Right lobe of liver (tissue), 6 donors: ENCODE measurements at places on chromosomes 5 and 9.
A peak's percentile ranks its signal among the peaks of the same experiment; 100 is the strongest.

DNA sequence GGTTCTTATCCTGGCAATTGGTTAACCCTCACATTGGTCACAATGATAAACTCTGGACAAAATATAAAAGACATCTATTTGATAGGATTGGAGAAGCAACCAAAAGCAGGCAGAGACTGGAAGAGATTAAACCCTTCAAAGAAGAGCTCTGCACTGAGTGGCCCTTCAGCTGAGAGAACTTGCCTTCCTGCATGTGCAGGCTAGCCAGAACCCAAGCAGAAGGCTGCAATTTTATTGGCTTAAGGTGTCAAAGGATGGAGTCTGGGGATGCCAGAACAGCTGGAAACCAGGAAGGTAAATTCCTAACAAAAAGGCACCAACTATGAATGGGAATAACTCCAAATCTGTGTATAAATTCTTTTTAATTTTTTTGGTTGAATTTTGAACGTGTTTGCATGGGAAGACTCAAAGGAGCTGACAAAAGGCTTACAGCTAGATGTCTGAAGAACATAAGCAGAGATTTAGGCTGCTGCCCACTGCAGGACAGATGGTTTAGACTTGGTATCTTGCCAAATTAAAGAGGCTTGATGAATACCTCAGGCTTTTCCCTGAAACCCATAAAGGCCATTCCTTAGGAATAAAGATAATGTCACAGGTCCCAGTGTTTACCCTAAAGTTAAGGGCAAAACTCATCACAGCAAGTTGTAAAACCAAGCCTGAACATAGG is 66.3 kb downstream of the NR2F1 start:
- DNase-seq, result no peak

DNA sequence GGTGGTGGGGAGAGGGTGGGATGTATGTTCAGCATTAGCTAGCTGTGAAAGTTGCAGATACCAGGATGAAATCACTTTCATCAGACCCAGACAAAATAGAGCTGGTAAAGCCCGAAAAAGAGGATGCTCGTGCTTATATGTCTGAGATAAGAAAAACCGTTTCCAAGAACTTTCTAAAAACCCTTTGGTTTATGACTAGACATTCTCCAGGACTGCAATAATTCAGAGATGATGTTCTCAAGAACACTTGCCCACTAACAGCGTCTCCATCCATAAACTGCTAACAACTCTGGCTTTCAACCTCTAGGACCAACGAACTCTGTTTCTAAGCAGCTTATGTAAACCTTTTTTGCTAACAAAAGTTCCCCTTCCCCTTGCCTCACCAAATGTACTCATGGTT is 8.4 kb upstream of the AMACR start:
- DNase-seq, result no peak

- no peak for DNase-seq
Observed at GRCh38 chr9:88174324-88174723, 36.0 kb upstream of the SPATA31C2 start.

DNA sequence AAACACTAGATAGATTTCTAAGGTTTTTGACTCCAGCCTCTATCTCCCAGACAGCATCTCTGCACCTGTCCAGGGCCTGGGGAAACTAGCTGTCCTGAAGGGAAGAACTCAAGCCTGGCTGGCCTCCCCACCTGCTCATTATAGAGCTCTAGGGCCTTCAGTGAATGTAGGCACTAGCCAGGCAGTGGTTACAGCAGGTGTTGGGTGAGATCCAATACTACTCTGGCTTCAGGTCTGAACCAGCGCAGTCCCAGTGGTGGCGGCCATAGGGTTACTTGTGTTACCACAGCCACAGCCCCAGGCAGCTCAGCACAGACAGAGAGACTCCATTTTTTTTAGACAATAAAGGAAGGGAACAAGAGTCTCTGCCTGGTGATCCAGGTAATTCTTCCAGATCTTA is 449.2 kb downstream of the IRX1 start:
- no peak for DNase-seq

DNA sequence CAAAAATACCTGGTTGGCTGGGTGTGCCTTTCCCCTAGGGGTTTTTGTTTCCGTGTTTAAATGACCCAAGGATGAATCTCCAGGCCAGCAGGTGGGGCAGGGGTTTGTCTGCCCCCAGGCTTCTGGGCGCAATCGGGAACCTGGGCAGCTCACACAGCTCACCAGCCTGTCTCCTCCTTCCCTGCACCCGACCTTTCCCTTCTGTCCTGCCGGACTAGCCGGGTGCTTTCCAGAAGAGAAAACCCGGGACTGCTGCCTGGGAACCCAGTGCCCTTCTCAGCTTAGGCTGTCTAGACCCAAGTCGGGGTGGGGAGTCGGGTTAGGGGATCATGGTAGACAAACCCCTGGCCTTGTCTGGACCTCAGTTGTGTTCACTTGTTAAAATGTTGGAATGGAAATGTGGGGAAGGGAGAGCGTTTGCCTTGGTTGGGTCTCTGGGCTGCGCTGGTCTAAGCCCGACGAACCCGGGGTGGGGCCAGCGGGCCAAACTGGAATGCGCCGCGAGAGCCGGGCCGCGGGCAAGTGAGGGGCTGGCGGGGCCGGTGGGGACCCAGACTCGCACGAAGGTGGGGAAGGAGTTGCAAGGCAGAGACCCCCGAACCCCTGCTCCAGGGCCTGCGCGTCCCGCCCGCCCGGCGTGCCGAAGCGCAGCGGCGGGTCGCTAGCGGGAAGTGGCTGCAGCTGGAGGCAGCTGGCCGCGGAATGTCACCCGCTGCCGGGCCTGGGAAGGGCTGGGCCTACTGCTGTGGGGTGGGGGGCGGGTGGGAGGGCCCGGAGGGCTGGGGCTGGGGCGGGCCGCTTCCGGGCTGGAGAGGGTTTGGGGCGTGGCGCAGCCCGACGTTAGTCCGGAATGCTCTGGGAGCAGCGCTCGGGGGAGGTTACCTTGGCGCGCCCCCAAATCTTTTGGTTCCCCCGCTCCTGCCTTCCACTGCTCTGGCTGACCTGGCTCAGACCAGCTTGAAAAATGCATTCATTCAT is 84.6 kb downstream of the DAB2IP start:
- DNase-seq, result peak; percentile 55

- DNase-seq, result no peak
Observed at GRCh38 chr5:125928663-125929062, 494.5 kb upstream of the GRAMD2B start.

DNA sequence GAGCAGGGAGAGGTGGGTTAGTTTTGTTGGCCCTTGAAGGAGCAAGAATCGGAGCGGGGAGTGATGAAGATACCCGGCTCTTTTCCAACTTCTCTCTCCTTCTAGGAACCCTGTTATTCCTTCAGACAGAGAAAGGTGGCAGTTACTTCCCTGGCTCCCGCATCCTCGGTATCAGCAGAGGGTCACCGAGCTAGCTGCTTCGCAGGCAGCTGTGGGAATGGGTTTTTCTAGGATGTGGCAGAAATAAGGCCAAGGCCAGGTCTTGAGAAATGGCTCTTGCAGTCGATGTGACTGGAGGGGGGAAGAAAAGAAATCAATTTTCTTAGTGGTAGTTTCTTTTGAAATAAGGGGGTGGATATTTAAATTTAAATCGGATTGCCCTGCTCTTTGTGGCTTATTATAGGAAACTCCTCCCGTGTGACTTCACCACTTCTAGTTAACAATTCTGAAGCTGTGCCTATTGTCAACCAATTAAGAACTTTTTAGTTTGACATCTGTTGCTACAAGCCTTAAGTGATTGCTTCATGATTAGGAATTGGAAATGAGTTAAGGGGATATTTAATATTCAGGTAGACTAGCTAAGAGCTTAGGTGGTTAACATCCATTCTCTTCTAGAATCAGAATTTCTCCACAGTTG is 1.4 kb downstream of the SAP30L start:
- DNase-seq, result no peak

DNA sequence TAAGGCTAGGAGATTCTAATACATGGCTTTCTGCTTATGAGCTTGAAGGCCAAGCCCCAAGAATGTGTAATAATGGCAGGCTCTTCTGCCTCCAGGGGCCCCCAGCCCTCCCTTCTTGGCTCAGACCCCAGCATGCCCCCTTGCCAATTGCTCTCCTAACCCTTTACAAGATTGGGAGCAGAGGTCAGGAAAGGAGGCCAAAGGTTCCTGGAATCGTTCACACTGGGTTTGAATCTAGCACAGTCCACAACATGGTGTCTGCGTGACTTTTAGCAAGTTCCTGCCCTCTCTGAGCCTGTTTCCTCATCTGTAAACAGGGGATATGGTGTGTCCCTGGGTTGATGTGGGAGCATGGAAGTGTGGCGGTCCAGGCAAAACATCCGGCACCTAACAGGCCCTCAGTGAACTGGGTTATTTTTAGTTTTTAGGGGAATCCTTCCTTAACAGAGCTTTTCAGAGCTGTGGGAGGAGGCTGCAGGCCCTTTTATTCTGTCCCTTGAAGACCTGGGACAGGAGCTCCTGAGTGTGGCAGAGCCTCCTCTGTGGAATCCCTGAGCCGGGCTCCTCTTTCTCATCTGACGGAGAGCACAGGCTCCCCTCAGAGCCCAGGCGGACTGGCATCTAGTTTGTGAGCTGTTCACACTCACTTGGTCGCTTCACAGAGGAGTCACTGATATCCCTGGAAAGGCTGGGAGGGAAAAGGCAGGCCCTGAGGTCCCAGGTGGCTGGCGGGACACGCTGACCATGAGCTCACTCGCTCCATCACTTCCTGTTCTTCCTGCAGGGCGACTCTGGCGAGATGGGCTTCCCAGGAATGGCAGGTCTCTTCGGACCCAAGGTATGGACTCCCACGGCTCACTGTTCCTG is 23.4 kb upstream of the ORM1 start:
- DNase-seq, result no peak

GRCh38 chr9:72130321-72130720 is 18.9 kb upstream of the GDA start:
- no peak for DNase-seq

DNA sequence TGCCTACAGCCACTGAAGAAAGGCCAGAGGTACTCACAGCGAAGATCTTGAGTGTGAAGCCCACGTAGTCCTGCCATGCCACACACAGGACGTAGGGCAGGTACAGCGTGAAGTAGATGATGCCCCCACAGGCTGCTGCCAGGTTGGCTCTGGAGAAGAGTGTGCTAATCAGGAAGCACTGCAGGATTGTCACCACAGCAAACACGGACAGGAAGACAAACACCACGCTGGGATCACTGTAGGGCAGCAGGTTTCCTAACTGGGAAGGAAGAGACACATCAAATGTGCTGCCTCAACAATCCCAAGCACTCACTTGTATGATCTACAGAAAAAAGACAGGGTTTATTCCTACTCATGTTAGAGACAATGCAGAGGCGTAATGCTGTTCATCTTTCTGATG is 63.0 kb downstream of the NIPSNAP3B start:
- no peak for DNase-seq

DNA sequence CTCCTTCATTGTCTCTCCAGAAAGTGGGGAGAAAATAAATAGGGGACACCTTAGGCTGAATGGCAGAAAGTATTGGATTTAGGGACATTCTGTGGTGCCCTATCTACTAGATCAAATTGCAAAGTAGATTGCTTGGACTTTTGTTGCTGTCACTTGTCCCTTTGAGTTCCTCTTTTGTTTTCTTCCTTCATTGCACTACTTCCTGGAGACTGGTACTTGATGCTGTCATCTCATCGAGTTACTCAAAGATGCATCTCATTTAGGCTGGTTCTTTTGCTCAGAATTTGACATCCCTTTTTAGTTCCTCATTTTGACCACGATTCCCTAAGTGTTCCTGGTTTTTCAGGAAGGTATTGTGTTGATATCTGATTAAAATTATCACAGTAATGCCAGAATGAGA is 137.6 kb downstream of the ADGRV1 start:
- DNase-seq, result no peak

GRCh38 chr5:121967187-121967586 is 5.4 kb downstream of the SRFBP1 start:
- no peak for DNase-seq

DNA sequence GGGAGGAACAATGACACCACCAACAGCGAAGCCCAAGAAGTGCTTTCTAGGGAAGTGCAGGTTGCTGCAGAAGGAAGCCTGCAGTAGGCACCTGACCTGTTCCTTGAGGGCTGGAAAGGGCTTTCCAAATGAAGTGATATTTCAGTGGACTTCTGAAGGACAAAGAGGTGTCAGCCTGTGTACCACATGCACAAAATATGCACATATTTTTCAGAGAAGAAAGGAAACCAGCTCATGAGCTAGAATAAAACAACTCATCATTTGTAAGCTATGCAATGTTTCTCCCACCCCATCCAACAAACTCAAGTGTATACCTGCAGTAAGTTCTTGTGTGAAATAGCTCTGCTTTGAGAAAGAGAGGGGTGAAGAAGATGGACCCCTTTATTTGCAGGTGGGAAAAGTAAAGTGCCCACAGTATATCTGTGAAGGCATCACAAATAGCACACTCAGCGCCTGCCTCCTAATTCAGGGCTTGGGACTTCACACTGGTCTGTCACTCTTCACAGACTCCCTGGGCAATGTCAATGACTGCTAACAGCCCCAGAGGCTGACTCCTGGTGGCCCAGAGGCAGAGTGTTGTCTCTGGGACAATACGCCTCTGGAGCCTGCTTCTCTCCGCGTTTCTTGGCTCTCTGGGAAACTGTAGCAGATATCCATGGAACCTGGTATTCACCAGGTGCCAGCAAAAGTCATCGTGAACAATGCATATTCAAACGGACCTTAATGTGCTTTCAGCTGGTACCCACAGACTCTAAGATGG is 198.1 kb upstream of the EFNA5 start:
- no peak for DNase-seq

GRCh38 chr9:128091144-128091543 is 23.1 kb downstream of the SLC25A25 start:
- DNase-seq, result no peak

DNA sequence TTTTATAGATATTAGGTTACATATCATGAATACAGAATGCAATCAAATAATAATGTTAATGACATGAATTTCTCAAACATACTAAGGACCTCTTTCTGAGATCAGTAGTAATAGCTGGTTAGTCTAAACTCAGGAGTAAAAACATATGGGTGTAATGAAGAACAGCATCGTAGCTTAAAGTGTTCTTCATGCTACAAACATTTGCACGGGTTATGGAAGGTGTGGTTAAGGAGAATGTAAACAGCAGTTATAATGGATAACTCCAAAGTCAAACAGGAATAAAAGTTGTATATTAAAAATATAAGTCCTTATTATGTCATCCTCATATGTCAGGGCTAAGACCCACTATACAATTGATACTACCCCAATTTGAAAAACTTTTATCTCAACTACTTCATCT is 112.5 kb downstream of the RICTOR start:
- no peak for DNase-seq

GRCh38 chr9:89740722-89741121 is 135.9 kb downstream of the GADD45G start:
- no peak for DNase-seq

- DNase-seq, result no peak
Observed at GRCh38 chr5:67063791-67064190, 132.8 kb downstream of the CD180 start.

GRCh38 chr9:31030741-31031202 is 1353.7 kb upstream of the ACO1 start:
- no peak for DNase-seq

GRCh38 chr5:71693828-71694427 is 25.1 kb upstream of the CARTPT start:
- DNase-seq, result peak; percentile 20

GRCh38 chr5:40911266-40911665 is 2.0 kb downstream of the C7 start:
- DNase-seq, result no peak

GRCh38 chr5:115243412-115243811 is 19.3 kb downstream of the PGGT1B start:
- DNase-seq, result no peak
